ENCODE measurements at places on chromosomes 13 and 19.

DNA sequence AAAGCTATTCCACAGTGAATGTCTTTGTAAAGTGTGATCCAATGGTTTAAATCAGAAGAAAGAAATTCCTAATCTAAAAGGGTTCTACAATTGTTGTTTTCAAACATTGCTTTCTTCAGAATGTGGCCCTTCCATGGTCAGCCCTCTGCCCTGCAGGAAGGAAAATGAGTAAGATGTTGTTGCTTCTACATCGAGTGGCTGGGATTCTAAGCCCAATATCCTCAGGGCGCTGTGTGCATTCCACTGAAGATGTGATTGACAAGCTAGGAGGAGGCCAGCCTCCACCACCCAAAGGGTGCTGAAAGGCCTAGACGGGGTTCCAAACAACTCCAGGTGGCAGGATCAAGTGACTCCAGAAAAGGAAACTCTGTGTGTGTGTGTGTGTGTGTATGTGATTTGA is 316.9 kb upstream of the TSHZ3 start:
- no peak for DNase-seq

GRCh38 chr19:10797078-10797477 is 38.9 kb downstream of the TMED1 start:
- no peak for DNase-seq

- peak; percentile 78 for DNase-seq
These were observed 22.2 kb downstream of the SIGLEC5 start for GRCh38 chr19:51607920-51608562.

GRCh38 chr19:11288349-11288748 is 7.6 kb upstream of the TSPAN16 start:
- no peak for DNase-seq

DNA sequence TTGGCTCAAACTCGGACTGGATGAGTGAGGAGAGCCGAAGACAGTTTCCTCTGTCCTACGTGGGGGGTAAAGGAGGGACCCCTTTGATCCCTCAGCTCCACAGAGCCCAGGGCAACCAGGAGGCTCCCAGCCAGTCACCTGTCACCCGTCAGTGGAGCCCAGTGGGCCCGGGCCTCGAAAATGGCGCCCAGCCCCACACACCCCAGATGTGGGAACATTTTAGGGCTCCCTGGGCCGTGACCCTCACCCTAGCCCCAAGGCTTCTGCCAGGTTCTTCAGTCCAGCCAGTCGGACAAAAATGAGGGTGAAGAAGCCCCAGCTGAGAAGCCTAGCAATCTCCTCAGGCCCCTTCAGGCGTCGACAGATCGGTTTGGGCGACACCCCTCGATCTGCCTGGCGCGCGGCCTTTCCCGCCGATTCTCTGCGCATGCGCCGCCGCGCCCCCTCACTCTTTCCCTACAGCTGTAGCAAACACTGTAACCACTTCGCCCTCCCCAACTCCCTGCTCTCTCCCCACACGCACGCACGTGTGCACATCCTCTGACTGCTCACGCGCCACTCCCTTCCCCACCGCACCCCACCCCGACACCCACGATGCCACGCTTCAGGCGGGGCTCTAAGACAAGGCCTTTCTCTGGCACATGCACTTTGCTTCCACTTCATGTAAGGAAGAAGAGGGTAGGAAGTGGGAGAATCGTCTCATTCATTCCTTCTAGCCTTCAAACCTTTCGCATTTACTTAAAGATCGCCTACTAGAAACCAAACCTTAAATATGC is at the start of gene SLC6A16:
Gene SLC6A16, minus strand, starts transcription at position 391 of the 776 bp plus-strand sequence. CDS start 13,844 bp downstream, outside the sequence.
- no peak for DNase-seq

DNA sequence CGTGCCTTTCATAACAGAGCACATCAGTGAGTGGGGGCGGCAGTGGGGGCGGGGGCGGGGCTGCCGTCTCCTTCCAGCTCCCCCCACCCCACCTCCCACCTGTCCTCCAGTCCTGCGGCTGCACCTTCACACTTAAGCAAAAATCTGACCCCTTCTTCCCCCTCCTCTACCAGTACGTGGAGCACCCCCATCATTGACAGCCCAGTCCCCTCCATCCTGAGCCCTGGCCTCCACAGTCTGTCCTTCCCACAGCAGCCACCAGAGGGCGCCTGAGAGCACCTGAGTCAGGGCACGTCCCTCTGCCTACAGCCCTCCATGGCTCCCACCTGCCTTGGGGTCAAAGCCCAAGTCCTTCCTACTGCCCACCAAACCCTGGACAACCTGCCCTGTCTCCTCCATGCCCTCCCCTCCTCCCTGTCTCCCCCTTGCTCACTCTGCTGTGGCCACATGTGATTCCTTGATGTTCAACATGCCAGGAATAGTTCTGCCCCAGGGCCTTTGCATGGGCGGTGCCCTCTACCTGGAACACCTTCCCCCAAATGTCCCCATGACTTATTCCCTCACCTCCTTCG is 4.0 kb downstream of the EBI3 start:
- no peak for DNase-seq

DNA sequence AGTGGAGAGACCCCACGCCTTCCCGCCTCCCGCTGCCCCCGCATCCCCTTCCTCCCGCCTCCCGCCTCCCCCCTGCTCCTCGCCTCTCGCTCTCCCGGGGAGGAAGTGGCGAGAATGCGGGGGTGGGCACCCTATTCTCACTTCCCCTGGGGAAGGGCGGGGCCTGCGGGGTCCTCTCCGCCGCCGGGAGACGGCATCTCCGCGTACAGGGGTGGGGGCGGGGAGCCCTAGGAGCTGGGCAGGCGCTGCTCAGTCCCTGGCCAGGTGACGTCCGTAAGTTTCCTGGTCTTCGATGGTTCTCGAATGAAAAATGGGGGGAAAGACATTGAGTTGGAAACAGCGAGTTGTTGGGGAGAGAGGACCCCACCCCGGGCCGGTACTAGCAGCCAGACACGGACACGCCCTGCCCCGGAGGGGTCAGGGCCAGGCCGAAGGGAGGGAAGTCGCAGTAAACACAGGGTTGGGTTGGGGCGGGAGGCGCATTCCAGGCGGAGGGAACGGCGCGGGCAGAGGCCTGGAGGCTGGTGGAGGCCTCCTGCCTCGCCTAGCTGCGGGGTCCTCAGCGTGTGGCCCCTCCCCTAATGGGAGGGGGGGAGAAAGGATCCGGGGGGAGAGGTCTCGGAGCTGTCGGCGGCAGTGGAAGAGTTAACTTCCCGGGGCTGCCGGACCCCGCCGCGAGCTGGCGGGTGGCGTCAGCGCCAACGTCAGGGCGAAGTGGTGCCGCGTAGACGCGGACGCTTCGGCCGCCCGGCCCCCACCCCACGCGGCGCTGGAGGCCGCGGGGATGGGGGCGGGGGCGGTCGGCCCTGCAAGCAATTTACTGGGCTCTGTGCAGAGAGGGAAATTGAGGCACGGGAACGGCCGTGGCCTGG is 10.4 kb upstream of the JUND start:
- DNase-seq, result peak; percentile 96

GRCh38 chr13:33771296-33771695 is 46.7 kb upstream of the RFC3 start:
- DNase-seq, result no peak

DNA sequence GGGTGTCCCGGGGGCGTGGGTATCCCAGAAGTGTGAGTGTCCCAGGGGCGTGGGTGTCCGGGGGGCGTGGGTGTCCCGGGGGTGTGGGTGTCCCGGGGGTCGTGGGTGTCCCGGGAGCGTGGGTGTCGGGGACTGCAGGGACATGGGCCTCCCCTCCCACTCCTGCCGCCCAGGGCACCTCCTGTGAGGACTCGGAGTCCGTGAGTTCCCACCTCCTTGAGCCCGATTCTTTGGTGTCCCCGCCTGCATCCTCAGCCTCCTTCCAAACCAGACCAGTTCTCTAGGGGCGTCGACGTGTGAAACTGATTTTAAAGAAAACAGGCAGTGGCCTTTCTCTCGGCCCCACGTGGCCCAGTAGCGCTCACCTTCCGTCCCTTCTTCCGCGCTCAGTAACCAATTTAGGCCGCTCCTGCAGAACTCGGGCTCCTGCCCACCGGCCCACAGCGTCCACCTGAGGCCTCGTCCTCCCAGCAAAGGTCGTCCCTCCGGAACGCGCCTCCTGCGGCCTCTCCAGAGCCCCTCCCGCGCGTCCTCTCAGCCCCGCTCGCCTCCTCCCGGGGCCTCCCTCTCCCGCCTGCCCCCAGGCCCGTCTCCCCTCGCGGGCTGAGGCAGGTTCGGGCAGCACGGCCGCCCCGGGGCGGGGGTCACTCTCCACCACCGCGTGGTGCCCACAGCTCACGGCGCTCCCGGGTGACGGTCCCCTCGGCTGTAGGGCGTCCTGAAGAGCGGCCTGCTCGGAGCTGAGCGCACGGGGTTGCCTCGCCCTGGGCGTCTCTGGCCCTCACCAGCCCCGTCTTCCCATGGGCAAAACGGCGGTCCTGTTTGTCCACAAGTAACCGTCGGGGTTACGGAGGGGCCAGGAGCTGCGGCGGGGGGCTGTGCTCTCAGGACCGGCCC is 3.8 kb downstream of the F7 start:
- DNase-seq, result no peak

DNA sequence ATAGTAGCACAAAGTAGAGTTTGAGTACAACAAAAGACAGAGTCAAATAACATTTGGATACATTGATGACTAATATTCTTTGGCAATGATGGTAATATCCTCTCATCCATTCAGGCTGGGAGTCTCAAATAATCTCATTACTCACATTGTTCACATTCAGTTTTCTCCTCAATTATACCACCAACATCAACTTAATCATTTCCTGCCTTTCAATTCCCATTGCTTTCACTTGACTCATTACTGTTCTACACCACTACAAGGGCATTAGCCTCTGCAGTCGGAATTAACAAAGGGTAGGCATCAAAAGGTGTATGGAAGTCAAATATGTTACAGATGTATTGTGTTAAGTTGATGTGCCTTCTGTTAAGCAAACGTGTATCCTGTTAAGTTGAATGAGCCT is 518.4 kb upstream of the SLITRK1 start:
- no peak for DNase-seq

DNA sequence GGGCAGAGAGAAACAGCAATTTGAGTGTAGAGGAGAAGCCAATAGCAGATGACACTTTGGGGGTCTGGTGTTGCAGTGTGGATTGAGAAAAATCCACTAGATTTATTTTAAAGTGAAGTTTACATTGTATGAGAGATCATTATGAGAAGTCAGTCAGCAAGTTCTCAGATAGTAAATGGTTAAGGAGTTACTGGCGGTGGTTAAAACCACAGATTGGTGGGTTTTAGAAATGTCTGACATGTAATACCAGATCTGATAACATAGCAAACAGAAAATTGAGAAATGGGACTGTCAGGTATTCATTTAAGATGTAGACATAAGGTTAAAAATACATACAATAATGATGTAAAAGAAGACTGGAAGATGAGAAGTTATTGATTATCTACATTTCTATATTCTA is 7.2 kb downstream of the ABHD13 start:
- DNase-seq, result no peak

DNA sequence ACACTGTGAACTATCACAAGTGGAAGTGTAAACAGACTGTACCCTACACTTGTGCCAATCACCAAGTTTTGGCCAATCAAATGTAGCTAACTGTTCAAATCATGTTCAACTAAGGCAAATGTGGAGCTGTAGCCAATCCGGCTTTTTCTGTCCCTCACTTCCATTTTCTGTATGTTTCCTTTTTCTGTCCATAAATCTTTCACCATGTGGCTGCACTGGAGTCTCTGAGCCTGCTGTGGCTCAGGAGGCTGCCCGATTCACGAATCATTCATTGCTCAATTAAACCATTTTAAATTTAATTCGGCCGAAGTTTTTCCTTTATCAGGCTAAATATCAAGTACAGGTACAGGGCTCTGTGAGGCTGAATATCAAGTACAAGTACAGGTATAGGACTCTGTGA is 216.5 kb downstream of the RFC3 start:
- no peak for DNase-seq

GRCh38 chr13:46491641-46492040 is 61.3 kb upstream of the LRCH1 start:
- DNase-seq, result no peak

DNA sequence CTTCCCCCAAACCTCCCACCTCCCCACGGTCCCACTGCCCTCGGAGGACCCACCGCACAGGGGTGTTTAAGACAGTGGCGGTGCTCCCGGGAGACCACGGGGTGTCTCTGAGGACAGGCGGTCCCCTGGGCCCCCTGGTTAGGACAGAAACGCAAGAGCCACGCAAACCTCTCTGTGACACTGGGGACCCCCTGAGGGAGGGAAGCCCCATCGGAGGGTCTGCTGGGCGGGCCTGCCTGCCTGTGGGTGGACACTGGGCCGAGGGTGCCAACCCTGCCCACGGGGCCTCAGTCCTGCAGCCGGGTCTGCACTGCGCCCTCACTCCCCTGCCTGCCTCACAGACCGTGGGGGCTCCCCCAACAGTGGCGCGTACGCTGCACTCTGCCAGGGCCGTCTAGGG is 17.5 kb downstream of the MCF2L start:
- no peak for DNase-seq

DNA sequence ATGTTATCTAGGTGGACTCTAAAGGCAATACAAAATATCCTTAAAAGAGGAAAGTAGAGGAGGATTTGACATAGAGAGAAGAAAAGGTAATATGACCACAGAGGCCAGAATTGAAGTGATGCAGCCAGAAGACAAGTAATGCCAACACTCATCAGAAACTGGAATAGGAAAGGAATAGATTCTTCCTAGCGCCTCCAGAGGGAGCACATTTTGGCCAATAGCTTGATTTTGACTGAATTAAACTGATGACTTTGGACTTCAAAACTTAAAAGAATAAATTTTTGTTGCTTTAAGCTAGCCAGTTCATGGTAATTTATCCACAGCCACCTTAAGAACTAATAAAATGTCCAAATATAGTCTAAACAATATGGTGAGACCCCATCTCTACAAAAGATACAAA is 1921.9 kb downstream of the OLFM4 start:
- DNase-seq, result no peak

- no peak for DNase-seq
These were observed 1.8 kb downstream of the FXYD7 start for GRCh38 chr19:35144600-35145436.

DNA sequence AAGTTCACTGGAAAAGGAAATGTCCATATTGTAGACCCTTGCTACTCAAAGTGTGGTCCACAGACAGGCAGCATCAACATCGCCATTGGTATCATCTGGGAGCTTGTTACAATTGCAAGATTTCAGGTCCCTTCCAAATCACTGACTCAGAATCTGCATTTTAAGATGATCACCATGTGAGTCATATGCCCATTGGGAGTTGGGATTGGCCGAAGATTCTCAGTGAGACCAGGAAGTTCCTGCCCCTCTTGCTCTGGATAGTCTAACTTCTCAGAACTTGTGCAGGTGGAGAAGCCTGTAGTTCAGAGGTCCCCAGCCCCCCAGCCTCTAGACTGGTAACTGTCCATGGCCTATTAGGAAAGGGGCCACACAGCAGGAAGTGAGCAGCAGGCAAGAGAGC is 48.9 kb upstream of the URAD start:
- DNase-seq, result no peak

- DNase-seq, result peak; percentile 94
These were observed at the start of gene ZNF625 for GRCh38 chr19:12156223-12157058. Gene ZNF625, minus strand, starts transcription at chr19:12156734. Its CDS starts 176 bp downstream, at chr19:12156558.

DNA sequence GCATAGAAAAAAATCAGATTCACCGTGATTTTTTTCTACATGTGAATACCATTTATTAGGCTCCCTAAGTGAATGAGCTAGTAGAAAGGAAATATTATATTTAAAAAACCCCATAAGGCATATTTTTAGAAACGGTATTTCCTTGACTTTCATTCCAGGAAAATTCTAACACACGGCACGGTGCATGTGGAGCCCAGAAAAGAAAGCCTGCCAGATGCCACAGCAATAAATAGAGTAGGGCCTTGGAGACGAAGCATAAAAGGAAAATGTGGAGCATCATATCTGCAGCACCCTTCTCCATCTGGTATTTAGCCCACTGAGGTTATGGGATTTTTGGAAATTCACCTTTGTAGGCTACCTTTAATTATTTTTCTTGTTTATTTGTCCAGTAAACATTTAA is 314.4 kb downstream of the ENOX1 start:
- no peak for DNase-seq

GRCh38 chr19:45528744-45529419 is 21.6 kb downstream of the VASP start:
- DNase-seq, result no peak
